Endothelial cell (in vitro differentiated cells): ENCODE measurements at places on chromosomes 1 and 21. TPM values are rescaled to one million over a fixed set of nuclear protein-coding genes. Genes with fewer than 3 reads are reported as not detected.

CELA3A gene
- not detected for total RNA-seq

RGS8 gene
- not detected for total RNA-seq

TNNT2 gene
- total RNA-seq, result 3.3 TPM

DNA sequence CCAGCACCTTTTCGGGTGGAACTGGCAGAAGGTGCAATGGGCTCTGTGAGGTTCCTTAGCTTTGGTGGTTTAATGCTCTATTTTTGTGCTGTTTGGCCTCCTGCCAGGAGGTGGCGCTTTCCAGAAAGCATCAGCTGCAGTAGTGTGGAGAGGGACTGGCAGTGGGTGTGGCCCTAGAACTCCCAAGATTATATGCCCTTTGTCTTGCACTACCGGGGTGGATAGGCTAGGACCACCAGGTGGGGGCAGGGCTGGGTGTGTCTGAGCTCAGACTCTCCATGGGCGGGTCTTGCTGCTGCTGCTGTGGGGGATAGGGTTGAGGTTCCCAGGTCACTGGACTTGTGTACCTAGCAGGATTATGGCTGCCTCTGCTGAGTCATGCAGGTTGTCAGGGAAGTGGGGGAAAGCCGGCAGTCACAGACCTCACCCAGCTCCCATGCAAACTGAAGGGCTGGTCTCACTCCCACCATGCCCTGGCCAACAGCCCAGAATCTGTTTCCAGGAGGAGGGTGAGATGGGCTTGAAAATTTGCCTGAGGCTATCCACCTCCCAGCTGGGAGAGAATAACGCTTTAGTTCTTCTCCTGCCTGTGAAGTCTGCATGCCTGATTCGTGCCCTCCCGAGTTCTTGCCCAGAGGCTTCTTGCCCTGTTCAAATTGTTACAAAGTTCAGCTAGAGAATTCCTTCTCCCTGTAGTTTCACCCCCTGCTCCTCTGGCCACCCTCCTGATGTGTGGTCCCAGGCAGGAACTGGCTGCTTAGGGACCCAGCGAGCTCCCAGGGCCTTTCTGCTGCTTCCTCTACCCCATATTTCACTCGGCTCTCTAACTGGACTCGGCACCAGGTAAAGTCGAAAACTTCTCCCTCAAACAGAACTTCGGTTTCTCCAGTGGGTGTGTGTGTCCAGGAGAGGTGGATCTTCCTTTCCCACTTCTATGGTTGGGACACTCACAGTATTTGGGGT is 76.5 kb upstream of the BTG3 start:
- DNase-seq, result no peak

DNA sequence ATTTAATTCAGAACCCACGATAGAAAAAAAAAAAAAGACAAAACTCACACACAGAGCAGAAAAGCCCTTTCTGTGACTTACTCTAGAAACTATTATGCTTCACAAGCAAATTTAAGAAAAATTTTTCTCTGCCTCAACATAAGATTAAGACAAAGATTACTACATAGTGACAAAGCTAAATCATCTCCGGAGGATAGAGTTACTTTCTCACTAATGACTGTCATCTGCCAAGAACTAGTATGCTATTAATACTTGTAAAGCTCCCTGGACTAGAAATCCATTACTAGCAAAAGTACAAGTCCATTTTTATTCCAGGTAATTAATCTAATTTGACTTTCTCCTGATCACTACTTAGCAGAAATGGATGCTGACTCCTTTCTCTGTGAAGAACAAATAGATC is 25.9 kb downstream of the GREM2 start:
- DNase-seq, result no peak

DNA sequence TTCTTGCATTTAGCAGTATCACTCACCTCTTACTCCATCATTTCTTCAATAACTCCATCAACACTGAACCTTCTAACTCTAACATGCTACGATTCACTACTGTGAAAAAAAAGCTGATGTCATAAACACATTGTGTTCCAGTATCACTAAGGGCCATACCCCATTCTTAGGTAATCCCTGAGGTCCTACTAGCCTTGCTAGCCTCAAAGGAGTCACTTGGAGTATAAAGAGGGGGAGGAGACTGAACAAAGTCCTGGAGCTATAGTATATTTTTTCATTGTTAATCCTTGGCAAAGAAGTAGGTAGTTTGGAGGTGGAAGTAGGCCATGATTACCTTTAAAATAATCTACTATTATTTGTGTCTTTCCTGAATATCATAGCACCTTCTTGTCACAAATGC is at the start of gene SLC44A5:
TSS of gene SLC44A5 (minus strand) at position 101 of the 400 bp plus-strand sequence. CDS start 69,667 bp downstream, outside the sequence.
- no peak for DNase-seq

DNA sequence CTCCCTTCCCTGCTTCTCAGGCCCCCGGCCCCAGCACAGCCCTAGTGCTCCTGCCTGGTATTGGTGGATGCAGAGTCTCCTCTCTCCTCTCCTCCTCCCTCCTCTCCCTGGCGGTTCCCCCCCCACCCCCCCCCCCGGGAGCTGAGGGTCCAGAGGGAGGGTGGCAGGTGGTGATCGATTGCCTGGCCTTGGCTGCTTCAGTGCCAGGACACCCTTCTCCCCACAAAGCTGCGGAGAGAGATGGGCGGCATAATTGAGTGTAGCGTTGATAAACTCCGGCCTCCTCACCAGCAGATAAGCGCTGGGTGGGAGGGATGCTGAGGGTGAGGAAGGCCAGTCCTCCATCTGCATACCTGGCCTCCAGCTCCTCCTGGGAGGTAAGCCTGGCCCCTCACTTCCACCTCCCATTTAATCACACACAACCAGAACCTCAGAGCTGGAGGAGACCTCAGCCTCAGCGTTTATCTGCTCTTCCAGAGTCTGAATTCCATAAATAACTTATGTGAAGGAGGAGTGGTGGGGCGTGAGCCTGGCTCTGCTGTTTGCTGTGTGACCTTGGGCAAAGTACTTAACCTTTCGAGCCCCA is 60.8 kb downstream of the LRRN2 start:
- no peak for DNase-seq

DNA sequence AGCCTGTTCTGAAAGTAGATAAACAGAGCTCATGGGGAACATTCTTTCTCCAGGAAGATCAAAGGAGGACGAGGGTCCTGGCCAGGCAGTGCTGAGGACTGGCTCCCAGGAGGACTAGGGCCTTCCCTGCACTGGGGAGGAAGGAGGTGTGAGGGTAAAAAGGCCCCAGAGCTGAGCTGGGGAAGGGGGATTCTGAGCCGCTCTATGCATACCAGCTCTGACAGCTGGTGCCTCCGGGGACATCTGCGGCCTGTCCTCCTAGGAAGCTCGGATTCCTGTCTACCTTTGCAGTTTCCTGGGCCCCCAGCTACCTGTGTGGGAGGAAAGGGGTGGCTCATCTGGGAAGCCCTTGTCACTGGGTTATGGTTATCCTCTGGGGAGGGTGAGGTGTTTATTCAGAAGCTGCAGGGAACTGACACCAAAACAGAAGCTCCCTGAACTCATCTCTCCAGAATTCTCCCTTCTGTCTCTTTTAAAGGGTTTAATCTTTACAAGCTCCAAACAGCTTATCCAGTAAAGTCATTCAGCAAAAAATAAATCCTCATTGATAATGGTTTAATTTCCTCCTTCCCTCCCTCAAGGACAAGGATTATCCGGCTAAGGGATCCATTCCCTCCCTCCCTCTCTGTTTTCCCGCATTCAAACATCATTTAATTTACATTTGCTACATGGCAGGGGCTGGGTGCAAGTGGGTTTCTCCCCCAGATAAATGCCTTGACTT is 31.0 kb downstream of the NENF start:
- DNase-seq, result no peak

- DNase-seq, result no peak
These were observed 108.6 kb downstream of the OLFML2B start for GRCh38 chr1:161915051-161915503.
